ENCODE measurements at places on chromosomes 7 and 10.
A peak's percentile ranks its signal among the peaks of the same experiment; 100 is the strongest.

DNA sequence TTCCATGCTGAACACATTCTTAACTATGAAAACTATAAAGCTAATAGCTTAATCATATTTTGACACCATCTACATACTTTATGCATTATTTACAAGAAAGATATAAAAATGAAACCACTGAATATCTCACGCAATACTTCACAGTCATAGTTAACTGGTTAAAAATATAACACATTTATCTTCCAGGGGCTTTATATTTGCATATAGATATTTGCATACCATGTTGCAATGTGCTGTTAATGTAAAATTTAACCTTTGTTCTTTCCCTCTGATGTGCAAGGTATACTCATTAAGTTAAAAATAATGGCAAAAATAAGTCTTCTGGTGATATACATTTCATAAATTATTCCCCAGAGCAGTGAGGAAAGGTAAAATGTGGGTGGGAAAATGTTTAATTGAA is 76.9 kb upstream of the MGMT start:
- DNase-seq = no peak

GRCh38 chr10:23433701-23434100 is 5.2 kb upstream of the OTUD1 start:
- no peak for DNase-seq

DNA sequence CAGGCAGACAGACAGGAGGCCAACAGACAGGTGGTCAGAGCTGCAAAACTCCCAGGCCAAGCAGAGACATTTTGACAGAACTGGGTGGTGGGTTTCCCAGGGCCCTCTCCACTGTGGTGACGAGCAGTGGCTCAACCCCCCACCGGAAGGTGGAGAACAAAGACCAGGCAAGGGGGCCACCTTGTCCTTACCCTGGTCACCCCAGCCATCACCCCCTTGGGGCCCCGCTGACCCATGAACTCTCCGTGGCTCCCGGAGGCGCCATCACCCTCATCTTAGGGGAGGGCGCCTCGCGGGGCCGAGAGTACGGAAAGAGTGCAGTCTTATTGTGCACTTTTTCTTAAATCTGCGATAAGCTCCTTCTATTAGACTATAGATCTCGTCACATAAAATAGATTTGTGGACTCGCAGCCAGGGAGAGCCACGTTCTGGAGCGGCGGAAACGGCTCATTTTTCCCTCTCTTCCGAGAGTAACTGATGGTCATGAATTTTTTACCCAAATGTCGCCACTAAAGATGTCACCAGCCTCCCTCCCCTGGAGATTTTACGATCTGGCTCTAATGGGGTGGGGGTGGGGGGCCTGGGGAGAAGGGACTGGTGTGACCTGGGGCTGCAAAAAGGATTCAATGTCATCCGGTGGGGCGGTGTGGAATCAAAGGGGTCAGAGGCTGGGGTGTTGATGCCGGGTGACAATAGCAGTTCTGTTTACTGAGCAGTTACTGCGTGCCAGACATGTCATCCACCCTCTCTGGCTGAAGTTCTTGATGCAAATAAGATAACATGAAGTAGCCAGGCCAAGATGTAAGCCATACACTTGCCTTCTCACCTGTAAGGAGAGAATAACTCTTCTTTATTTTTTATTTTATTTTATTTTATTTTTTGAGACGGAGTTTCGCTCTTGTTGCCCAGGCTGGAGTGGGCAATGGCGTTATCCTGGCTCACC is 71.1 kb upstream of the MYL10 start:
- no peak for DNase-seq

DNA sequence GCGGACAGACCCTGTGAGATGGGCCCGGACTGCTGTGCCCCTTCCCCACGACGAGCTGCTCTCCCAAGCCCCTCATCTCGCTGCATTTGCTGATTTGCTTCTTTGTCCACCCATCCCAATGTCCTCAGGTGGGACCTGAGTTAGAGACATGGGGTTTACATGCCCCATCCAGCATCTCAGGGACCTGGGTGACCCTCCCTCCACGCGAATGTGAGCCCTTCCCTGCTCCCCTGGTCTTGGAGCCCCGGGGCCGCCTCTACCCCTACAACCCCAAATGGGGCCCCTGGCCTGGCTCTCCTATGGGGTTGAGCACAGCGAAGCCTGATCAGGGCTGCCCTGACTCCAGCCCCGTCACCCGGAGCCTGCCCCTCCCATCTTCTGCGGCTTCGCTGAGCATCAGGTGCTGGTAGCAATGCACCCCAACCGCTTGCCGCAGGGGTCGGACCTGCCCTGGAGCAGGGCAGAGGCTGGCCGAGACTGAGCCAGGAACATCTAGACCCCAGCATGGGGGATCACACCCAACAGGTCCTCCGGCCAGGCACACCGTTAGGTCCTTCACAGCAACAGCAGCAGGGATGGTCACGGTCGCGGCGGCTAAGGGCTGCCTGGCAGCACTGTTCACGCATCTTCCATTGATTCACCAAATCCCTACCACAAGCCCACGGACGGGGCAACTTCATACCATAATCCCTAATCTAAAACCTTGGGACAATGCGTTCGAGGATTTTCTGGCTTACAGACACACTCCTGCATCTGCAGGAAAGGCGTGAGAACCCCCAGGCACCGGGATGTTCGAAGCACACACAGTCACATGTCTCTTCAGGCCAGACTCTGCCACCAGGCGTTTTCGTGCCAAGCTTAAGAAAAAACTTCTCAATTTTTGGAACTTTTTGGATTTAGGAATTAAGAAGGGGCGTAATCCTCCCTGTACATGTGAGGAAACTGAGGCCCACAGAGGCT is 15.5 kb downstream of the WDR86 start:
- no peak for DNase-seq

DNA sequence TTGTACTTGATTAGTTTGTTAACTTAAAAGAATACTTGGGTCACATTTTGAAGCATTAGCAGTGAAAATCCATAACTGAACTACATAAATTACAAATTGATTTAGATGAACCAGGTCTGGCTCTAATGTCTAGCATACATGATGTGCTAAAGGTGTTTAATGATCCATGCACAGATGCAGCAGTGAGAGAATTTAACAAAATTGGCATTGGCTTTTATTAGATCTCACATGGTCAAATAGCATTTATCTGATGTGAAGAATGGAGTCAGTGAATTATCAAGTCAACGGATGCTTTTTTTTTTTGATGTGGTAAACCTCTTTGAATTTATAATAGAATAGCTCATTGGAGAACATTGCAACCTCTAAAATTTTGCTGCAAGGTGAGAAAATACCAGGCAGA is 293.0 kb upstream of the POT1 start:
- no peak for DNase-seq

- DNase-seq = peak; percentile 70
Observed at GRCh38 chr7:5586279-5586962, 162.8 kb upstream of the TNRC18 start.

- peak; percentile 8 for DNase-seq
Observed at GRCh38 chr10:59175538-59176240, 754 bp upstream of the PHYHIPL start.

DNA sequence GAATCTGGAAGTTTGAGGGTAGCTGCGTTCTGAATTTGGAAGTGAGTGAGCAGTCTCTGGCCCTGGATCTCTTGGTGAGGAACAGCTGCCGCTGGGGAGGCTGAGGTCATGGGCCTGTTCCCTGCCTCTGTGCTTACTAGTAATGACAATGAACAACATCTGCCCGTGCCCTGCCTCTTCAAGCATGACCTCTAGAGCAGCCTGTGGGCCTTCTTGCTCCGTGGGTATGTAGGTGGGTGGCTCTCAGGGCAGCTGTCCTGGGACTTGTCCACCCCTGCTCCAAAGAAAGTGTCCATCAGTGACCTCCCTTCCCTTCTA is 186.2 kb downstream of the CXCL12 start:
- no peak for DNase-seq

- no peak for DNase-seq
Observed at GRCh38 chr10:29227201-29227600, 61.7 kb upstream of the LYZL1 start.

GRCh38 chr7:18590241-18590640 is 94.7 kb downstream of the HDAC9 start:
- no peak for DNase-seq

GRCh38 chr7:108114117-108114841 is 15.9 kb downstream of the LAMB4 start:
- DNase-seq = peak; percentile 66

DNA sequence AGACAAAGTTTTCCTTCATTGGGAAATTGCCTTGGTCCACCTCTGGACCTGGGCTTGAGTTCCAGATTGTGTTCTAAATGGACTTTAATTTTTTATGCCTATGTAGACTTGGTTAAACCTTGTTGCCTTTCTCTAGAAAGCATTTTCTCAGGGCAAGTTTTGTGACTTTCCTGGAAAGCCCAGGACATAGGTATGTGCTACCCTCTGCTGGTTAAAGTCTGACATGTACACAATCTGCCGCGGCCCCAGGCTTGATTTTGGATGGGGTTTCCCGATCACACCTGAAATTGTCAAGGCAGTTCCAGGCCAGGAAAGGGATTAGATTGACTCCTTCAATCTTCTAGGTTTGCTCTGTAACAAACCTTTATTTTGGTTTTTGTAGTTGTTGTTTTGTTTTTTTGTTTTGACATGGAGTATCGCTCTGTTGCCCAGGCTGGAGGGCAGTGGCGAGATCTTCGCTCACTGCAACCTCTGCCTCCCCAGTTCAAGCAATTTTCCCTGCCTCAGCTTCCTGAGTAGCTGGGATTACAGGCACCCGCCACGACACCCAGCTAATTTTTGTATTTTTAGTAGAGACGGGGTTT is 14.1 kb upstream of the AKR1B10 start:
- peak; percentile 79 for DNase-seq

DNA sequence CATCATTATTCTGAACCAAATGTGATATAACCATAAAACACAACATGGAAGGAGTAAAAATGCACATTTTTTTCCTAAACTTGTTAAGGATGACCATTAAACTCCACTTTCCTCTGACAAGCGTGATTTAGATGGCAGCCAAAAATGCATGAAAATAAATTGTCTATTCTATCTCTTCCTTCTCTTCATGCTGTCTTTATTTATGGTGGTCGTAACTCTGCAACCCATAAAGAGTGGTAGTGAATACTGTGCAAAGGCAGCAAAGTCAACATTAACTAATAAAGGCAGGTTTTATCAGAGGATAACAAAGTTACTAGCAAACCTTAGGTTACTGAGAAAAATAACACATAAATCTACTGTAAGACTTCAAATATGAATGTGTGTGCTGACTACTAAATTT is 106.6 kb downstream of the TPK1 start:
- DNase-seq = no peak

DNA sequence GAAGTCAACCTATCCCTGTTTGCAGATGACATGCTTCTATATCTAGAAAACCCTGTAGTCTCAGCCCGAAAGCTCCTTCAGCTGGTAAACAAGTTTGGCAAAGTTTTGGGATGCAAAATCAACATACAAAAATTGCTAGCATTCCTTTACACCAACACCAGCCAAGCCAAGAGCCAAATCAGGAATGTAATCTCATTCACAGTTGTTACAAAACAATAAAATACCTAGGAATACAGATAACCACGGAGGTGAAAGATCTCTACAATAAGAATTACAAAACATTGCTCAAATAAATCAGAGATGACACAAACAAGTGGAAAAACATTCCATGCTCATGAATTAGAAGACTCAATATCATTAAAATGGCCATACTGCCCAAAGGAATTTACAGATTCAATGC is 50.4 kb upstream of the ZNF365 start:
- peak; percentile 19 for DNase-seq

GRCh38 chr7:25583621-25584020 is 355.3 kb upstream of the NPVF start:
- DNase-seq = no peak

DNA sequence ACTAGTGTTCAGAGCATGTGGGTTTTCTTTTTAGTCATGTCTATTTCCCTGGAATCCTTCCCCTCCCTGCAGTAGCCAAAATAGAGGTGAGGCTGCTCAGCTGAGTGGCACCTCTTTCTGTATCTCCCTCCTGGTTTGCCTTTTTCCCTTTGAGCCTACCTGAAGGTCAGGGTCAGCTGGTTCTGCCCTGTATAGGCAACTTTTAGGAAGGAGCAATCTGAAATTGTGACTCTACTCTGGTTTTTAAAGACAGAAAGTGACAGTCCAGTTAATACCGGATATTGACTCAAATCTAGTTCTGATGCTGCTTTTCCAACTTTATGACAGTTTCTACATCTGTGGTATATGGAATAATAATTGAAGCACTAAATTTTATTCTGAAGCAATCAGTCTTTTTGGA is 26.0 kb downstream of the CCM2 start:
- no peak for DNase-seq

DNA sequence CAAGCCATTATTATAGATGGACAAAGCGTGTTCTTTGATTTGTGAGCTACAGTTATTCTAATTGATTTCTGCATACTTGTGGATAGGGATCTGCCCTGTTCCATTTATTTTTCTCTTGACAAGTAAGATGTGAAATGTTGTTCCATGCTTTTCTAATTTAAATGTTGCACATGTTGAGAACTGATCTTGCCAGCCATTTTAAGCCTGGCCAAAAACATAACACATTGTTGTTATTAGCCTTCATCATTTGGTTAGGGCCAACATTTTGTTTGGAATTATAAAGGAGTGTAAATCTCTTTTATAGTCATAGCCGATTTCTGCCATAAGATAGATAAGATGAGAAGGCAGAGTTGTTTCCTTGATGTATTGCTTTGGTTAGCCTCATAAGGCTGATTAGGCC is 117.0 kb downstream of the WNT2 start:
- DNase-seq = no peak

DNA sequence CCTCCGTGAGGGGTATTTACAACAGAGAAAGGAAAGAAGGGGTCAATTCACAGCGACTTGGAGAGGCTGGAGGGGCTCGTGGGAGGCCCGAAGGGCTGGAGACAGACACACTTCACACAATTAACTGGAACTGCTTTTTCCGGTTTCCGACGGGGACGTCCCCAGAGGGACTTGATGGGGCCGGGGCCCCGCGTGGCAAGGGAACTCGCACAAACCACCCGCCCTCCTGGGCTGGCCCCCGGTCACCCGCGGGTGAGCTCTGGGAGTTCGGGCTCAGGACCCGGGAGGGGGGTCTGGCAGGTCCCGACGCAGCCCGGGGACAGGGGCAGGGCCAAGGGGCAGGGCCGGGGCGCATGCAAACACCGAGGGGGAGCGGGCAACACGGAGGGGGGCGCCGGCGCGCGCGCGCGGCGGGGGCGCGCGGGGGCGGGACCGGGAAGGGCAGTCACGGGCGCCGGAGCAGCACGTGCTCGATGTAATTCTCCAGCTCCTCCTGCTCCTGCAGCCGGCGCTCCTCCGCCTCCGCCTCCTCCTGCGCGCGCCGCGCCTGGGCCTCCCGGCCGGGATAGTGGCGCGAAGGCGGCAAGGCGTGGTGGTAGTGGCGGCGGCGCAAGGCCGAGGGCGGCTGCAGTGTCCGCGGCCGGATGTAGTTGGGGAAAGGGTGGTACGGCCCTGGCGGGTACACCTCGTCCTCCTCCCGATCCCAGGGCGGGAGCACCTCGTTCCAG is 2.7 kb downstream of the VGF start:
- DNase-seq = peak; percentile 69

- no peak for DNase-seq
Observed at GRCh38 chr7:94618126-94618525, 37.8 kb downstream of the SGCE start.

DNA sequence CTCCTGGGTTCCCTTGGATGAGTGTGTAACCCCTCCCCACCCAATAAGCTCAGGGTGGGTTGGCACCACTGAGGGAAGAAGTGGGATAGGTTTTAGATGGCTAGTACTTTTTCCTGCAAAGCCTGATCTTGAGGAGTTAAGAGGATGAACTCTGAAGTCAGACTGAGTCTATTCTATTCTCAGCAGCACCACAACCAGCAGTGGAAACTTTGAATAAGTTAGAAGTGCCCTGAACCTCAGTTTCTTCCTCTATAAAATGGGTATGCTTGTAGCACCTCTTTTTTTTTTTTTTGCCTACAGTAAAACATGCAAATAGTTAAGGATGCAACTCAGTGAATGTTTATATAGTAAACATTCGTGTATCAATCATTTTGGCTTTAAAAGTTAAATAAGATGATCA is 7.1 kb downstream of the NKX2-3 start:
- no peak for DNase-seq

Data from epithelial cell of esophagus (primary cell).